ENCODE measurements at places on chromosomes 2 and 18. TPM values are rescaled to one million over a fixed set of nuclear protein-coding genes. Genes with fewer than 3 reads are reported as not detected.

DNA sequence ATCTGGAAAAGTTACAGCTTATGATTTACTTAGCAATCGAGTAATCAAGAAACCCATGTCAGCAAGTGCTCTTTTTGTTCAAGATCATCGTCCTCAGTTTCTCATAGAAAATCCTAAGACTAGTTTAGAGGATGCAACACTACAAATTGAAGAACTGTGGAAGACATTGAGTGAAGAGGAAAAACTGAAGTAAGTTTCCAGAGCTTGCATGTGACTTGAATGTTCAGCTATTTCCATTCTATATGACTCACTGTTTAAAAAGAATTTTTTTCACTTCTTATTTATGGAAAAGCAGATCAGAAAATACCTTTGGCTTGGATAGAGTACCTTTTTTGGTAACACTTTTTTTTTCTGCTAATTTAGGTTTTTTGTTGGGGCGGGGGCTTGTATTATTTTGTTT lies 70.7 kb downstream of the PMS1 start:
- peak; percentile 54 for DNase-seq

- DNase-seq, result no peak
These were observed 170.0 kb downstream of the ALK start for GRCh38 chr2:29751390-29751789.

The LAMA3 gene
- polyA plus RNA-seq, result 3.1 TPM

The ATG16L1 gene
- polyA plus RNA-seq, result 18.9 TPM

- no peak for DNase-seq
These were observed 383.0 kb downstream of the METTL4 start for GRCh38 chr18:2188258-2188657.

- no peak for DNase-seq
These were observed 321.1 kb downstream of the PIK3C3 start for GRCh38 chr18:42275949-42276730.

DNA sequence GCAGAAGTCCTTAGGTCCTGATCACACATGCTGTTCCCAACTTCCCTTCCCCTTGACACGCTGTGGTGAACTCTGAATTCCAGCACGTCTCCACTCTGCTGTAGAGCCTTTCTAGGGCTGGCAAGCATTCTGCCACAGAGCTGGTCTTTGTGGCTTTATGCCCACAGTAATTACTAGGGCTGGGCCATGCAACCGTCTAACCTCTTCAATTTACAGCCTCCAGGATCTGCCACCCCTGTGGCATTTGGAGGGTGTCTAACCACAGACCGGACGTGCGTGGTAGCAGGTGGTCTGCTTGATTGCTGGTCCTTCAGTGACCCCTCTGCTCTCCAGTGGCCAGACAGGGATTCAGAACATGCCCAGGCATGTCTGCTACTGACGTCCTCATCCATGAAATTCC lies 43.1 kb upstream of the TGFA start:
- no peak for DNase-seq

- no peak for DNase-seq
These were observed 51.9 kb downstream of the SLC14A2 start for GRCh38 chr18:45667056-45667736.

- DNase-seq, result no peak
These were observed 145.9 kb downstream of the DDX1 start for GRCh38 chr2:15737314-15738224.

The STARD6 gene
- not detected for polyA plus RNA-seq

DNA sequence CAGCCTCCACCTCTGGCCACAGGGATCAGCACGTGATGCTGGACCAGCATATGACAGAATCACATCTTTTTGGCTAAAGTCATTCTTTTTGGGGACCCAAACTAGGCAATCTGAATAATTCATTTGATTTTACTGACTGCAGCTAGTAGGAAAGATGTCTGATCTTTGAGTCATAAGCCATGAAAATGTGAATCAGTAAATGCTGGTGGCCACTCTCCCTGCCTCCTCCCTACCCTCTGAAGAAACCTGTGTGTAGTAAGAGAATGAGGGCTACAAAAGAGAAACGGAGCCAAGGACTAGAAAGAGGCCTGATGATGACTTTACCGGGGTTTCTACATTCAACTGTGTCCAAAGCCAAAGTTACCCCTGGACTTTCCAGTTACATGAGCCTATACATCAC lies 10.1 kb upstream of the LRPPRC start:
- no peak for DNase-seq

The CRYGD gene
- not detected for polyA plus RNA-seq

DNA sequence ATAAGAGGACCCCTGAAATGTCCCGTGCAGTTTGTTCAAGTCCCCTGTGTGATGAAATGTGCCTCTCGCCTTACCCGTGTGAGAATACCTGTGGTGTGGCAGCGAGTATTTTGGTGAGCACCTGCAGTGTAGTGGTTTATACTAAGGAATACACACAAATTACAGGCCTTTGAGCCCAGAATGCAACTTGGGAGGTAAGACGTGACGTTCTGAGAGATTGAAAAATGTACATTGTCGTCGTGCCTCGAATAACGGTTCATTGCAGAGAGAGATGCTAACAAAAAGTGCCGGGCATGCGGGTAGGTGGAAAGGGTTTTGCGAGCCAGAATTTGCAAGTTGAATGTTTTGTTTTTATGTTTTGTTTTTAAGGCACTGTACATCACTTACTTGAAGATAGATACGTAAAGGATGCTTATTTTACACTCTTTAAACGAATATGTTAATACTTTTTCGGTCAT lies 867 bp downstream of the RBBP8 start:
- DNase-seq, result no peak

The CRACDL gene
- 2.0 TPM for polyA plus RNA-seq

DNA sequence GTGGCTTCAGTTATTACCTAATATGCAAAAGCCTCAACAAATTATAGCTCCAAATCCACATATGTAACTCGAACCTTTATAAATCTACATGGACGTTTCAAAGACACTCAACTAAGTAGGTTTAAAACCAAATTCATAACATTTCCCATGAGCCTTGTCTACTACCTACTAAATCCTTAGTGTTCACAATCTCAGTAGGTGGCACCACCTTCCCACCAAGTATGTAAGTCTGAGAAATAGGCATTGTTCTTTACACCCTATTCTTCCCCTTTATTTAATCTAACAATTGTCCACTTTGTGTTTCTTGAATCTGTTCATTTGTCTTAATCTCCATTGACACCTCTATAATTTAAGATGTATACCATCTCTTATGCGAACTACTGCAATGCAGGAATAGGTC lies 4.6 kb downstream of the PIGN start:
- no peak for DNase-seq

GRCh38 chr2:69731147-69731970 lies 10.6 kb upstream of the ANXA4 start:
- DNase-seq, result no peak

The MROH2A gene
- not detected for polyA plus RNA-seq

The ASB18 gene
- 14.5 TPM for polyA plus RNA-seq

The TMEM169 gene
- 5.0 TPM for polyA plus RNA-seq

Measured in hindlimb muscle (tissue), 1 donor.